ENCODE measurements at places on chromosomes 2 and 18.

GRCh38 chr2:8693157-8693821 is 11.4 kb downstream of the ID2 start:
- no peak for DNase-seq

DNA sequence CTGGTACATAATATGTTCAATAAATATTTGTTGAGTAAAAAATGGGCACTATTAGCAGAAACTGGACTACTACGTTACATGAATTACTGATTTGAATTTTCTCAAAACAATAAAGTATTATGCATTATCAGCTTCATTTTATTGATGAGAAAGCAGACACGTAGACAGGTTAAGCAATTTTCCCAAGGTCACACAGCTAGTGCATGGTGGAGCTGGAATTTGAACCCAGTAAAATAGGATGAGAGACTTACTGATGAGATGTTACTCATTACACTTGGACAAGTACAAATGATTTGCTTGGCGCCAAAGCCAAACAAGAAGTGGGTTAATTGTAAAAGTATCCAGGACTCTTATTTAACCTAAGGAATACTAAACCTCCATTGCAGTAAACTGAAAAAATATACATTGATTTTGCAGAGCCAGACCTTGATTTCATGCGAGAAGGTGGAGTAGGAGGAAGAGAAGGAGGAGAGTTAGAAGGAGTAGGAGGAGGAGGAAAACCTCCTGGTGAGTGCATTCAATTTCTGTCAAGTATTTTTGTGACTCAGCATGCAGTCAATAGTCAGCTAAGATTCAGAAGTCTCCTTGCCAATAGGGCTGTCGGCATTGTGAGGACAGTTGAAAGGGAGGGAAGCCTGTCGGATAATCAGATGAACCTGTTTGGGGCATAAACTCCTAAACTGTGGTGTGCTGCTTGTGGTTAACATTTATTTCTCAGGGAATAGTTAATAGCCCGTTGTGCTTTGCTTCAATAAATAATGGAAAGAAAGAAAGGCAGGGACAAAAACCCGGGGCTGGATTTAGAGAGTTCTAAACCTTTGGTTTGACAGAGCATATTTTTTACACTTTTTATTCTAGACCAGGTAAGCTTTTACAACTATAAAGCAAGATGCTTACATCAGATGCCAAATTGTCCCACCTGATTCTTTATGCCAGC is 77.0 kb upstream of the TACR1 start:
- no peak for DNase-seq

GRCh38 chr18:63040788-63041410 is 278.7 kb downstream of the BCL2 start:
- no peak for DNase-seq

- DNase-seq = no peak
These were observed 17.3 kb upstream of the KLHL23 start for GRCh38 chr2:169716238-169716886.

DNA sequence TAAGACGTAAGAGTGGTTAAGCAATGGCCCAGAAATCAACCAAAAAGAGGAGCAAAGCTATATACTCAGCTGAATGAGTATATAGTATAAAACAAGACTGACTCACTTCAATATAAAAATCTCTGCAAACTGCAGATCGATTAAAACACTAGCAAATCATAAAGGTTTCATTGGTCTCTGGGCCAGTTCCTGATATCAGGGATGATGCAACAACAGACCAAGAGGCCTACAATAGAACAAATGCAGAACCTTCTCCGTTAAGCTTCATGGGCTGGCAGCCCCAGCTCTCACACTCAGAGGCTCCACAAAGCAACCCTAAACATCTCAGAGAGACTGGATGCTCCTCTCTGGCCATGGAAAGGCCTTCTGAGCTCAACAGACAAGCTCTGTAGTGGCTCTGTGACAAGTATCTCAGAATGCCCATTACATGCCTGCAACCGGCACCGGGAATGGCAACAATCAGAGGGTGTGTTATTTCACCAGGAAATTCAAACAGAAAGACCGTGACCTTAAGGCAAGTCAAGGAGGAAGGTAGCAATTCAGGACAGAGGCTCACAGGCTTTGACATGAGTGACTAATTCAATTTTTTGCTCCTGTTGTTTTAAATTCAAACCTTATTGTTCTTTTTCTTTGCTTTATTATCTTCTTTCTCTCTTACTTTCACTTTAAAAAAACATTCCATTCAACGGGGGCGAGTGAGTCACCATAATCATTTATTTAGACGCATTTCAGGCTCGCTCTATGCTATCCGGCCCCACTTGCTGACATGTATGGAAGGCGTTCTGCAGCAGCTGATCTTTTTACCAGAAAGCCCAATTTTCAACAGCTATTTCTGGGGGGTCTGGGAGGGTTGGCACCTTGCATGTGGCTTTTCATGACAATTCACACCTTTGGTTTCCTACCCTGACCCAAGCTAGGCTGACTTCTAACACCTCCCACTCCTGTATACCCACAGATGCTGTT is 15.1 kb downstream of the CYRIA start:
- no peak for DNase-seq
